ENCODE measurements at places on chromosomes 7 and 10.

DNA sequence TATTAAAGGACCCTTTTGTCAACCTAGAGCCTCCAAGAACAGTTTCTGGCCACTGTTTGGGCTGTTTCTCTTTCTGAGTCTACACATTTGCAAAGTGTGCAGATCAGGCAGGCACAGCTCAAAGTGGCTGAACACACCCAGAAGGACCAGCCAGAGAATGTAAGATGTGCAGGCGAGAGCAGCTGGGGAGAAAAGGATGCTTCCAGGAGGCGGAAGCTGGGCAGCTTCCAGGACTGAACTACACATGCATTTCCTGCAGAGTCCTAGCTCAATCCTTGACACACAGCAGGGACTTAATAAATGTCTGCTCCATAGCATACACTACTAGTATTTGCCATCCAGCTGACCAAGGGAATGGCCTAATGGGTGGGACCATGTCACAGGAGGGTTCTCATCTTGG is 70.9 kb downstream of the CTBP2 start:
- DNase-seq = no peak

- DNase-seq = no peak
Measured at GRCh38 chr10:31274310-31274709, 44.7 kb upstream of the ZEB1 start.

GRCh38 chr10:82397854-82398253 is 522.9 kb downstream of the NRG3 start:
- no peak for DNase-seq

DNA sequence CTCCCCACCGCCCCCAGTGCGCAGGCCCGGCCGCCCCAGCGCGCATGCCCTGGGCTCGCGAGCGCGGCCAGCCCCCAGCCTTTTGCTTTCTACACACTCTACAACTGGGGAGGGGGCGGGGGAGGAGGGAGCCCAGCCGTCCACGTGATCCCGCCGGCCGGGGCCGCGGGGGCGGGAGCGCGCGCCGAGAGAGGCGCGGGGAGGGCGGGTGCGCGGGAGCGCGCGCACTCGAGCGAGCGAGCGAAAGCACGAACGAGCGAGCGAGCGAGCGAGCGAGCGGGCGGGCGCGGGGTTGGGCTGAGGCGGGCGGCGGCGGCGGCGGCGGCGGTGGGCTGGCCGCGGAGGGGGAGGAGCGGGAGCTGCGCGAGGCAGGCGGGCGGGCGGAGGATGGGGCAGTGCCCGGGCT is at the start of gene AUTS2:
AUTS2 (plus strand) TSS at position 395 of the 406 bp plus-strand sequence. CDS start 1,179 bp downstream, outside the sequence.
- DNase-seq = peak; percentile 13

GRCh38 chr10:117366741-117367140 is 8.5 kb downstream of the PDZD8 start:
- DNase-seq = no peak

- DNase-seq = no peak
Measured at GRCh38 chr10:125756853-125757487, 18.7 kb downstream of the MMP21 start.

DNA sequence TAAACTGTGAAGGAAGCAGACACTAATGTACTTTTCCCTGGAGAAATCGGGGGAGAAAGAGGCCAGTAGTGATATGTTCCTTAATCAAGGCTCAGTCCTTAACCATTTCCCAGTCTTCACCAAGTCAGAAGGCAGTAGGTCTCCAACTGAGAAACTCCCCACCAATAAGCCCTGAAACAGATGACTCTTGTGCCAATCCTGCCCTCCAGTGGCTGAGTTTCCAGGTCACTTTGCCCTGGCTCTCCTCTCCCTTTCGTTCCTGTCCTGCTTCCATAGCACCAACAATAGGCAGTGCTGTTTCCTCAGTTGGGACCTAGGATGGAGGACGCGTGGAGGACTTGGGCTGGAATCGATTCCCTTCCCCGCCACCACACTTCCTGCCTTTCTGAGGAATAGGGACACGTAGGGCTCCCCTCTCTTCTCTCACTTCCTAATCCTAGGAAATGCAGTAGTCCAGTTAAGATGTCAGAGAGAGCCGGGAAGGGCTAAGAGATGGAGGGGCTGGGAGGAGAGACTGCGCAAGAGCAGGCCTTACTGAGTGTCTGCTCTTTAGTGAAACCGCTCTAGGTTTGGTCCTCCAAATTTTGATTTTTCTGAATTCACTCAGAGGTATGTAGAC is 23.4 kb downstream of the ATOH7 start:
- no peak for DNase-seq

- no peak for DNase-seq
Measured at GRCh38 chr10:128661404-128662197, 535.4 kb upstream of the MKI67 start.

- DNase-seq = no peak
Measured at GRCh38 chr10:93280121-93280698, 201.9 kb downstream of the MYOF start.

- DNase-seq = no peak
Measured at GRCh38 chr10:62506371-62506770, 132.2 kb downstream of the ZNF365 start.

DNA sequence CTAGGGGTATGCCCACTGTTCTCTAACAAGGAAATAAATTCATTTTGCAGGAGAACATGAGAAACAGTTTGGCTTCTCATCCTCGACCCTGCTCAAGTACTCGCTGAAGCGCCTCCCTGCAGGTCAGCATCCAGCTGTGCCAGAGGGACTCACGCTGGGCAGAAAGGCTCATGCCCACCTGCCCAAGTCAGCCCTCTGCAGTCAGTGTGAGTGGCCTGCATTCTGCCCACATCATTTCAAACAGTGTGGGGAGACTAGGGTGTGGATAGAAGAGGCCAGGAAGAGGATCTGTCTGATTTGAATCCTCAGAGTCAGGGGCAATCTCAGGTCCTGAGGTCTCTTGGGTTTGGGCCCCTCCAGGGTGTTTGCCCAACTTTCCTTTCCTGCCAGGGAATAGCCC is 297.8 kb downstream of the ELMO1 start:
- no peak for DNase-seq

DNA sequence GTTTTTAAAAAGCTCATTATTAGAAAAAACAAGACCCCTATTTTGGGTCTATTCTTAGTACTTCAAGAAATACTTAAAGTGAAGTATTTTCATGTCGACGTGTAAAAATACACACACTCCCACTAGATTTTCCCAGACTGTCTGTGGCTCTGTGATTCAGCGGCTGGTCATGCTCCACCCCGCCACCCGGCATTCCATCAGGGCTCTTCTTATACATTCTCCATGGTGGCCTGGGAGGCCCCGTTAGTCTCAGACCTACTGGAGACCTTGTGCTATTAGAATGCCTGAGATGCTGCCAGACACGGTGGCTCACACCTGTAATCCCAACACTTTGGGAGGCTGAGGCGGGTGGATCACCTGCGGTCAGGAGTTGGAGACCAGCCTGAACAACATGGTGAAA is 13.1 kb downstream of the TECPR1 start:
- DNase-seq = no peak

- no peak for DNase-seq
Measured at GRCh38 chr10:48957361-48958151, 17.9 kb upstream of the LRRC18 start.

DNA sequence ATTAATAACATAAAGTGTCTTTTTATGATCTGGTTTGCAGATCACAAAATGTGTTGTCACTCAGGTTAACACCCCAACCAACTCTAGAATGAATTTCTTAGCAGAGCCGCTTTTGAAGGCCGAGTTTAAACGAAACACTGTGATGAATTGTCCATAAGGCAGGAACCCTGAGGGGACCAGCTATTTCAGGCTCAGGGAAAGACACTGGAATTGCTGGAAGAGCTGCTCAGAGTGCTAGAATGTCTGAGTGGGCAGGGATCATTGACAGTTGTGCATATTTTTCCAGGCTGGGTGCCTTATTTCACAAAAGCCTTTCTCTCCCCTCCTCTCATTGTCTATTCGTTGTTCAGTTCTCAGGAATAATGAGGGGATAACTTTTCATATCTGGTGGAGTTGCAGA is 68.7 kb upstream of the PRKG1 start:
- no peak for DNase-seq

DNA sequence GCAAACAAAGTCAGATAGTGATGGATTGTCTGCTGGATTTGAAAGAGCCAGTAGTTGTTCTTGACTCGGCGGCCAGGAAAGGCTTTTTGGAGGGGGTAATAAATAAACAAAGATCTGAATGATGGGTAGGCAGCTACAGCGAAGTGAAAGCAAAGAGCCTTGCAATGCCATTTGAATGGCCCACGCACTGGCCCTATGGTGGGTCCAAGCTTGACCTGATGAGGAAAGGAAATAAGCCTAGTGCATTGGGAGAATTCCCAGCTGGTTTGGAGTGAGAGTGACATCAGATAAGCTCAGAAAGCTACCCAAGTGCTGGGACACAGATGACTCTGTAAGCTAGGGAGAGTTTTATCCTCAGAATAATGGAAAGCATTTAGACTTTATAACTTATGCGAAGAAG is 365.2 kb downstream of the PLXDC2 start:
- DNase-seq = no peak

DNA sequence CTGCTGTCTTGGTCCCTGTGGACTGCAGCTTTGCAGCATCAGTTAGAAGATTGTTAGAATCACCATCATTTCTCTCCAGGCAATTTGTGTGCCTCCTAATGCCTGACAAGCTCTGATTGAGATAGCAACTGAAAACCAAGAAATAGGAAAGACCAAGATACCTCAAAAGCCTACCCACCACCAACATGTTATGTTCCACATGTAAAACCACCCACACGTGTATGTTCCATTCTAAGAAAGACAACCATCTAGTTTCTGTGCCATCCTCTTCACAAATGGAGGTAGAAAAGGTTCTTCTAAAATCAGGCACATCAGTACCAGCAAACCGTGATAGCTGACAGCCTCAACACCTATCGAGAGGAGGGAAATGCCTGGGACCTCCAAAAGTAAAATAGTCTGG is 46.9 kb downstream of the TASOR2 start:
- DNase-seq = no peak

GRCh38 chr10:129035052-129035827 is 431.8 kb upstream of the MGMT start:
- DNase-seq = peak; percentile 30

- no peak for DNase-seq
Measured at GRCh38 chr7:90424720-90425119, 21.5 kb downstream of the CLDN12 start.

GRCh38 chr7:69596723-69597277 is 1.5 kb upstream of the AUTS2 start:
- no peak for DNase-seq

GRCh38 chr7:105014693-105015389 is 836 bp downstream of the KMT2E start:
- DNase-seq = peak; percentile 28

DNA sequence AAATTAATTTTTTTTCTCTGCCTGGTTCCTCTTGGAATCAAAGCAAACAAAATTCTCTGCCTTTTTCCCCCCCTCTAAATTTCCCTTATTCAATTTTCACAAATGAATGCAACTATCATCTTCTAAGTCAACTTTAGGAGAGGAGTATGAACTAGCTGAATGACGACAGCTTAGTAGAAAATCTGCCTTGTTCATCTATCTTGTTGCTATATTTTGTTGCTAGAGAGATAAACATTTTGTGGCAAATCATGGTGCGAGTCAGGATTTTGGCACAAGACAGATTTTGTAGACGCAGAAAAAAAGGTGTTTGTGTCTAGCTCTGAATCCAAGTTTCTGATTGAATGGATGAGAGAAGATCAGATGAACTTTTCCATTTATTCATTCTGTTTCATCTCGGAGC is 81.0 kb upstream of the FZD8 start:
- no peak for DNase-seq

DNA sequence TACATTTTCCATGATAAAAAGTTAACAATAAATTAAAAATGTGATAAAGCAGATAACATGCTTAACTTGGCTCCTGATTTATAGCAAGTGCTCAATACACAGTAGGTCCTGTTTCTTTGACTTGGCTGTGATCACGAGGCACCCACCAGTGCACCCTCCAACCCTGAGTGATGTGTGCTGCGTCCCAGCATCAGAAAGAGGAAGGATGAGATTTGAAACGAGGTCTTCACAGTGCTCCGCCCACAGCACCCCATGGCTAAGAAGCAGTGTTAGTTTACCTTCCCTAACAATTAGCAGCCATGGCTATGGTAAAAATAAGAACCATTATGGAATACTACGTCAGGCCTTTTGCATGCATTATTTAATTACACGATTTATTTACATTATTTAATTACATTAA is 292.0 kb upstream of the ZMIZ1 start:
- no peak for DNase-seq

- DNase-seq = no peak
Measured at GRCh38 chr10:30357075-30357801, 8.2 kb upstream of the MTPAP start.

GRCh38 chr10:120593693-120594092 is 136.7 kb downstream of the PLPP4 start:
- no peak for DNase-seq

DNA sequence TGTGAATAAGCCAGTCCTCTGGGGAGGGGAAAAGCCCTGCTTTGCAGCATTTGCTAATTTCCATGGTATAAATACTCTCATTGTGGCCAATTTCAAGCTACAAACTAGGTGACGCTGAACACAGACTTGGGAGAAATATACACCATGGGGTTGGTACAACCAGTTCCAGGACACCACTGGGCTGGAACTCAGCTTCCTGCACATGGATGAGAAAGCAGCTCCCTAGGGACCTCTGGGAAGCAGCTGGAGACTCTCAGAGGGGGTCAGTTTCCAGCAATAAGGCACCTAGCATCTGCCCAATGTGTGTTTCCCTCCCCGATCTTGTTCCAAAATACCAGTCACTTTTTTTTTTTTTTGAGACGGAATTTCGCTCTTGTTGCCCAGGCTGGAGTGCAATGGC is 56.8 kb upstream of the WDR11 start:
- DNase-seq = no peak

- no peak for DNase-seq
Measured at GRCh38 chr7:70616211-70616610, 515.7 kb upstream of the GALNT17 start.

GRCh38 chr7:75861636-75862035 is 17.2 kb upstream of the RHBDD2 start:
- no peak for DNase-seq

GRCh38 chr7:25009257-25009656 is 29.3 kb upstream of the OSBPL3 start:
- no peak for DNase-seq

- no peak for DNase-seq
Measured at GRCh38 chr10:54985732-54986131, 184.7 kb upstream of the PCDH15 start.

All from stimulated activated CD4-positive, alpha-beta T cell treated with anti-CD3 and anti-CD28 coated beads, Interleukin-4, amount 100 ng/mL, for 48 hours (primary cell).